Astrocyte (in vitro differentiated cells and primary cell): ENCODE measurements at places on chromosomes 5 and 9.

DNA sequence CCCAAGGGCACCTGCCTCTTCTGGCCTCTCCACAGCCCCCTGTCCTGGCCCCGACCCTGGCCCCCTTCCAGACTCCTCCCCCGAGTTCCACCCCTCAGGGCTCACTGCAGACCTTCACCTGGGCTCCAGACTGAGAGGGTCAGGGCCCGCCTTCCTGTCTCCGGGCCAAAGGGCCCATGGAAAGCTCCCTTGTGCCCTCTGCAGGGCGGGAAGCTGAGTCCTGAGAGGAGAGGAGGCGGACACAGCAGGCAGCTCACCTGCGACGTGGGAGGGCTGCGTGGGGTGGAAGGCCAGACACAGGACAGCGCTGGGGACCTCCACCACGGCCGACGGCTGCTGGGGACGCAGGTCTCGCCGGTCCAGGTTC is 20.6 kb downstream of the DYNC2I2 start:
- no peak for DNase-seq

GRCh38 chr5:5572010-5572865 is 149.8 kb downstream of the ICE1 start:
- no peak for DNase-seq

DNA sequence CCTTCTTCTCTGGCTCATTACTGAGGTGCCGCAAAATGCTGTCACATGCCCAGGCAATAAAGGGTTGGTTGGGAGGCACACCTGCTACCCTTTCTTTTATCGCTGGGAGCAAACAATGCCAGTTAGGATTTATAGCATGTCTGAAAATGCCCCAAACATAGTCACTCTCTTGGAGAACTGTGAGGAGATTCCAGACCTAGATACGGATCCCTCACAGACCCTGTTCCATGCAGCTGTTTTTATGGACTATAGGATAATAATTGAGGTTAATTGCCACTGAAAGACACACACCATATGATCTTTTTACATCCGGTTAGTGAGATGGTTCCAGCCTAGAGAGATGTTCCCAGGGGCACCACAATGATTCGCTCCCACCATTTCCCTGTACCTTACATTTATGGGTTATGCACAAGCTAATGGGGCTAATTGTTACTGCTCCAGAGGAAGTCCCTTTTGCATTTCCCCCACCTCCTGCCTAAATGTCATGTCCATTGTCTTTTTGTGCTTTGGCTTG is 318.1 kb downstream of the PIK3R1 start:
- DNase-seq = no peak

DNA sequence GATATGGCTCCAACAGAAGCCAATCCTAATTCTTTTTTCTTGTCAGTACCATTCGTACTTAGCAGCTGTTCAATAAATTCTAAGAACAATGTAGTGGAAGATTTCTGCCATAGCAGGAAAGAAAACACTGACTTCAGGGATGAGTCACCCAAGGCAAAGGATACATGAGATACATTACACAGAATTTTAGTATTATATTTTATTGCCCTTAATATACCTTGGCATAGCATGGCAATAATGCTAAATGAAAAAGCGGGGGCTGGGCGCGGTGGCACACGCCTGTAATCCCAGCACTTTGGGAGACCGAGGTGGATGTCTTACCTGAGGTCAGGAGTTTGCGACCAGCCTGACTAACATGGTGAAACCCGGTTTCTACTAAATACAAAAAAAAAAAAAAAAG is 619.1 kb upstream of the DAB2 start:
- DNase-seq = no peak

DNA sequence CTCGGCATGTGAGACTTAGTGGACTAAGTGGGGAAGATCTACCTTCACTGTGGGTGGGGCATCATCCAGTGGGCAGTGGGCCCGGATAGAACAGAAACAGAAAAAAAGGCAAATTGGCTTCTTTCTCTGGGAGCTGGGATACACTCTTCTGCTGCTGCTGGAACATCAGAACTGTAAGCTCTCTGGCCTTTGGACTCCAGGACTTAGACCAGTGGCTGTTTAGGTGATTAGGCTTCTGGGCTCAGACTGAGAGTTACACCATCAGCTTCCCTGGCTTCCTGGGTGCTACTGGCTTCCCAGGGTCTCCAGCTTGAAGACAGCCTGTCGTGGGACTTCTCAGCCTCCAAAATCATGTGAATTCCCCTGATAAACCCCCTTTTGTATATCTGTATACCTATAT is 122.7 kb upstream of the SLC28A3 start:
- no peak for DNase-seq

DNA sequence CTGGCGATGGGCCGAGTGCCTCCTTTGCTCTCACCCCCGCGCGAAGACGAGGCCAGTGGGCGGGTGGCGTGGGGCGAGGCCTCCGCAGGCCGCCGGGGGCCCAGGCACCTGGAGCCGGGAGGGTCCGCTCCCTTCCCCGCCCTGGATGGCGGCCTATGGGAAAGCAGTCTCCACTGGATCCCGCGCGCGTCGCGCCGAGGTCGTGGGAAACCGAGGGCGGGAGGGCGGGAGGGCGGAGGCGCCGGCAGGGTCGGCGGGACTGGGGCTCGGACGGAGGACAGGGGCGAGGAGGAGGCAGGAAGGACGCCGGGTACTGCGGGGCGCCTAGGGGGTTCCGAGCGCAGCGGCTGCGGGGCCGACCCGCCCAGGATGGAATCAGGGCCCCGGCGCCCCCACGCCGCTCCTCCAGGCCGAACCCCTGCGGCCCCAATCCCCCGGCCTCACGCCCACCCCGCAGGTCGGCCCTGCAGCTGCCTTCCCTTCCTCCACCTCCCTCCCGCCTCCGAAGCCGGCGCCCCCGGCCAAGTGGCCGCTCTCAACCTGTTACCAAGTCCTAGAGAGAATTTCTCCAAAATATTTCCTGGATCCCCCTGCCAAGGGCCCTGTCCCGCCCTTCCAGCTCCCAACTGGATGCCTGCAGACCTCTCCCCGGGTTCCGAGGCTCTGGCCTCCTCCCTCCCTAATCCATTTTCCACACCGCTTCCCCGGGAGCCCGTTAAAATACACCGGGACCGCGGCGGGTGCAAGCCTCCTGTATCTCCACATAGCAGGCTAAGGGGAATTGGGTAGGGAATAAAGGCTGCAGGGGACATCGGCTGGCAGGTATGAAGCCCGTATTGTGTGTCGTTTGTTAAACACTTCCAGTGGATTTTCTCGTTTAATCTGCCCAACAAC is 146.3 kb downstream of the ERCC6L2 start:
- DNase-seq = no peak

GRCh38 chr5:173693670-173694069 is 77.2 kb upstream of the BOD1 start:
- no peak for DNase-seq

- DNase-seq = no peak
Measured at GRCh38 chr9:127890053-127890452, 9.3 kb downstream of the ST6GALNAC6 start.
